ENCODE measurements at places on chromosomes 1 and 21.
A peak's percentile ranks its signal among the peaks of the same experiment; 100 is the strongest.

- no peak overlapping the region for H3K4me3 ChIP-seq
- H3K27ac ChIP-seq = no peak overlapping the region
- no peak for DNase-seq
- no peaks in the 10 kb centered on the region for H3K36me3 ChIP-seq
Observed at GRCh38 chr1:170707117-170707516, 43.2 kb downstream of the PRRX1 start.

DNA sequence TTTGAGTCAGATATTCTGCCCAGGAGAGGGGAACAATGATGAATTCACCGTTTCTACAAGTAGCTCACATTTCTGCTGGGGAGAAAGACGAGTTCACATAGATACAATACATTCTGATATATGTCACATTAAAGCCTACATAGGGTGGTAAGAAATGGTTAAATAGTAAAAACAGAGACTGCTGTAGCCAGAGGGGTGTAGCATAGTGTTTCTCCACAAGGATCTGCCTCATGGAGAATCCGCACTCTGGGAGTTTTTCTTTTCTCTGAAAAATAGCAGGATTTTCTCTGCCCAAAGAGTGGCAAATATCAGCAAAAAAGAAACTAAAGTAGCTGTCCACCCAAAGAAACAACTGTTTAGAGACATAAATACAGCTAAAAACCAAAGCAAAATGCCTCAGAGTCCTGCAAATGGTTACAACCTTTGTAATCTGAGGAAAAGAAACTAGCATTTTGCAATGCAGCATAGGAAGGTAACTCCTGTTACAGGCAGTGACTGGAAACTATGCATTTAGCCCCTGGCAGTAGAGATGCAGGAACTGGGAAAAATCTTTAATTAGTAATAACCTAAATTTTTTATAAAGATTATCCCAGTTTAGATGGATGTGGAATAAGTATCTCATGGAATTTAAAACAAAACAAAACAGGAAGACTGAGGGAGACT is 1126.7 kb upstream of the ADGRL2 start:
- H3K27ac ChIP-seq = no peak overlapping the region
- no peak overlapping the region for H3K4me3 ChIP-seq
- no peaks in the 10 kb centered on the region for H3K27me3 ChIP-seq
- no peaks in the 10 kb centered on the region for H3K36me3 ChIP-seq

- no peak overlapping the region for H3K27ac ChIP-seq
- no peaks in the 10 kb centered on the region for H3K27me3 ChIP-seq
- peaks cover 15% of the 10 kb centered on the region for H3K36me3 ChIP-seq
Observed at GRCh38 chr21:36030581-36031189, 29.6 kb downstream of the SETD4 start.

- 0 out of 3 replicates have a peak, but pooled peaks cover 5% of the 10 kb centered on the region for H3K36me3 ChIP-seq
- peak overlapping the region; percentile 82 for H3K4me3 ChIP-seq
- H3K27ac ChIP-seq = peak overlapping the region; percentile 74
- H3K4me1 ChIP-seq = peaks cover 51% of the 10 kb centered on the region
- H3K27me3 ChIP-seq = no peaks in the 10 kb centered on the region
- DNase-seq = no peak
Observed at GRCh38 chr1:230068952-230069684, 2.1 kb downstream of the GALNT2 start.

DNA sequence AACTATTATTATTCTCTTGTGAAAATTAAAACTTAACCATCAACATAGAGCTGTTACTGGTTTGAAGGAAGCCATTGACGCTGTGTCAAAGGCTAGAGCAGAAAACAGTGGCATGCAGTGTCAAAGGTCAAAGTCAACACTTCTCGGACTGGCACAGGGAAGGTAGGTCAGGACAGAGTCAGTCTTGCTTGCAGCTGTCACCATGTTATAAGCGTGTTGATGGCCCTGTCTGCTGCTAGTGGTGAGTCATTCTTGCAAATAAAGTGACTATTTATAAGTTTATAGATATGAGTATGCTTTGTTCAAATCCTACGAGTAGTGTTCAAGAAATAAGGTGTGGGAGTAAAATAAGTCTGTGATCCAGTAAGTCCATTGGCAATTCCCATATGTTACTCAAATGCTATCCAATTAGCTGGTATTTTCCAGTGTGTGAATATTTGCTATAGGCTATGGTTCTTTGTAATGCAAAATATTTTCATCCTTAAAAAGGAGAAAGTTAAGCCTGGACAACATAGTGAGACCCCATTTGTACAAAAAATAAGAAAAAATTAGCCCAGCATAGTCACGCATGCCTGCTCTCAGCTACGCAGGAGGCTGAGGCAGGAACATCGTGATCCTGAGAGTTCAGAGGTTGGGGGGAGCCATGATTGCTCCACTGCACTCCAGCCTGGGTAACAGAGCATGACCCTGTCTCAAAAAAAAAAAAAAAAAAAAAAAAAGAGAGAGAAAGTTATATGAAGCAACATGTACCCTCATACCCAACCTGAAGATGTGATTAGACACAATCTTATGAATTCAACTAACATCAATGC is 26.3 kb upstream of the TINAGL1 start:
- no peak overlapping the region for H3K27ac ChIP-seq
- no peaks in the 10 kb centered on the region for H3K36me3 ChIP-seq
- peaks cover 15% of the 10 kb centered on the region for H3K4me1 ChIP-seq
- DNase-seq = no peak
- no peaks in the 10 kb centered on the region for H3K27me3 ChIP-seq
- H3K4me3 ChIP-seq = no peak overlapping the region

DNA sequence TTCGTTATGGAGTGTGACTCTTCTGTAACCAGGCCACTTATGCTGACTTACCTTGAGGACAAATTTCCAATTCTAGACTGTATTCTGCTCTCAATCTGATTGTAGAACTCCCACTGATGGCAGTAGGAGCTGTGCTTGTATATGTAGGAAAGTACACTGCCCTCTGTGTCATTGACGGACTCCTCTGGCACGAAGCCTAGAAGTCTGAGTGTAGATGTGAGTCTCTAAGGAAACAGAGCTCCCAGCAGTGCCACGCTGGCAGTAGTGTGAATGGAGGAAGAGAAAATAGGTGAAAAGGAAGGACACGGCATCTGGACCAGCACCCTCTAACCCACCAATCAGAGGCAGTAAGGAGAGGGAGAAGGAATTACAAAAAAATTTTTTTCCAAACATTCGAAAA is 130.4 kb upstream of the ADGRL2 start:
- DNase-seq = no peak
- no peaks in the 10 kb centered on the region for H3K27me3 ChIP-seq
- H3K36me3 ChIP-seq = no peaks in the 10 kb centered on the region
- no peak overlapping the region for H3K4me3 ChIP-seq

- peaks cover 4% of the 10 kb centered on the region for H3K4me1 ChIP-seq
- H3K36me3 ChIP-seq = peaks cover 27% of the 10 kb centered on the region
- no peak overlapping the region for H3K4me3 ChIP-seq
Observed at GRCh38 chr1:54047384-54048305, 5.4 kb downstream of the TMEM59 start.

- H3K4me3 ChIP-seq = no peak overlapping the region
- H3K27ac ChIP-seq = no peak overlapping the region
- H3K4me1 ChIP-seq = peaks cover 2% of the 10 kb centered on the region
- H3K36me3 ChIP-seq = no peaks in the 10 kb centered on the region
- DNase-seq = no peak
Observed at GRCh38 chr1:244054924-244055263, 3.8 kb downstream of the ZBTB18 start.

GRCh38 chr21:29195981-29196669 is 65.7 kb downstream of the MAP3K7CL start:
- H3K4me1 ChIP-seq = no peaks in the 10 kb centered on the region
- no peak overlapping the region for H3K4me3 ChIP-seq
- H3K36me3 ChIP-seq = no peaks in the 10 kb centered on the region
- DNase-seq = peak; percentile 73
- no peak overlapping the region for H3K27ac ChIP-seq

GRCh38 chr1:227318853-227319607 is 738 bp upstream of the CDC42BPA start:
- no peaks in the 10 kb centered on the region for H3K36me3 ChIP-seq
- H3K4me3 ChIP-seq = peak overlapping the region; percentile 77
- peaks cover 15% of the 10 kb centered on the region for H3K4me1 ChIP-seq
- no peaks in the 10 kb centered on the region for H3K27me3 ChIP-seq
- peak overlapping the region; percentile 88 for H3K27ac ChIP-seq

- H3K27me3 ChIP-seq = peaks cover 60% of the 10 kb centered on the region
- H3K36me3 ChIP-seq = no peaks in the 10 kb centered on the region
- no peaks in the 10 kb centered on the region for H3K4me1 ChIP-seq
- H3K4me3 ChIP-seq = no peak overlapping the region
- H3K27ac ChIP-seq = no peak overlapping the region
Observed at GRCh38 chr1:7253988-7254587, 468.8 kb downstream of the CAMTA1 start.

GRCh38 chr21:44846485-44847260 is 26.8 kb downstream of the PTTG1IP start:
- peaks cover 15% of the 10 kb centered on the region for H3K4me1 ChIP-seq
- no peak overlapping the region for H3K27ac ChIP-seq
- peak; percentile 65 for DNase-seq
- H3K27me3 ChIP-seq = 0 out of 3 replicates have a peak, but pooled peaks cover 6% of the 10 kb centered on the region

GRCh38 chr1:27773826-27774445 is 917 bp downstream of the STX12 start:
- peak overlapping the region; percentile 63 for H3K27ac ChIP-seq
- peak overlapping the region; percentile 87 for H3K4me3 ChIP-seq
- H3K36me3 ChIP-seq = peaks cover 9% of the 10 kb centered on the region
- H3K27me3 ChIP-seq = no peaks in the 10 kb centered on the region
- no peak for DNase-seq
- H3K4me1 ChIP-seq = peaks cover 14% of the 10 kb centered on the region

DNA sequence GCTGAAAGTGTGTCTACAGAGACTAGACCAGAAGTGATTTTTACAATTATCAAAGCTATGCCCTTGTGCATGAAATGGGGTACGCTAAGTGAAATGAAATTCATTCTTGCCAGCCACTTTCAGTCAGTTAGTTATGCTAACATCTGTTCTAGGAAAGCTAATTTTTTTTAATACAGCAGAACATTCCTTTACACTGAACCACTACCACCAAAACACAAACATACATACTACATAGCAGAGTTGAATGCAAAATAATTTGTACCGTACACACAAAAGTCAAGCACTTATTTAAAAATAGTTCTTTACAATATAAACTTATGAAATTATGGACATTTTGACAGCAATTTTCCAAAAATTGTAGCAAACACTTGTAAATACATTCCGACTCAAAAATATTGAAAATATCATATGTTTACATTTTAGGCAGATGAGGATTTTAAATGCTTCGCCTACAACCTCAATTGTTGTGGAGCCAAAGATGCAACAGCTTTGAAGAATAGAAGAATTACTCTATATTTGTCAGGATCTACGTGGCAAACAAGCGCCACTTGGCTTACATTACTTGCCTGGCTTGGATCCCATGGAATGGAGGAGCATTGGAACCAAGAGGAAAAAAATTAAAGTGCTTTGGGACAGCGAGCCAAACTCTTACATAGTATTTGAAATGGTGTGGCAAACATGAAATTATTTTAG is 30.6 kb downstream of the WLS start:
- no peak overlapping the region for H3K27ac ChIP-seq
- DNase-seq = no peak
- no peaks in the 10 kb centered on the region for H3K36me3 ChIP-seq
- no peaks in the 10 kb centered on the region for H3K4me1 ChIP-seq

DNA sequence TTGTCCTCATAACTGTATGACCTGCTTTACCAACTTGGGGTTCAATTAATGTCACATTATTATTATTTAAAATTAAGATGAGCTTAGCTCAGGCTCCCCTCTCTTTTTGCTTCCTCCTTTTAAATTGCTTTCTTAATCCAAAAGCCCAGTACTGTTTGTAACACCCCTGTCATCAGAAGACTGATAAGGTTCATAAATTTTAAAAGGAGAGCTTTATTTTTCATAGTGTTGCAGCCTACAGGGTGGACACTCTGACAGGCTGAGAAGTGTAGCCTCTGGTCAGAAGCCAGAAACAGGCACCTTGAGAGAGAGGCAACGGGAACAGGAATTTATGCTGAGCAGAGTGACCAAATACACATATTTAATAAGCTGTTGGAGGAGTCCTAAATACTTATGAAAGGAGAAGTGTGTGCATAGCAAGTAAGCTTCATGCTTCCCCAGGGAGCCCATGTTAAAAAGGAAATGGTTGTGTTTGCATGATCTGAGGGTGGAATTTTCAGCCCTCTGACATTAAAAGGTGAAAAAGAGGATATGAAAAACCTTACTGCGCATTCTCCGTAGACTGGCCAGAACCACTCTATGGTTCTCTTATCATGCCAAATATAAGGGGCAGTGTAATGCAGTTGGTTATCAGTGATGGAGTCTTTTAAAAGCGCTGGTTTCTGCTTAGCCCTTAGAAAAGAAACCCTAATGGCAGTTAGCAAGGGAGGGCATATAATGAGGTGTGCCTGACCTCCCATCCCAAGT is 30.5 kb upstream of the FGGY start:
- DNase-seq = no peak
- no peaks in the 10 kb centered on the region for H3K36me3 ChIP-seq
- H3K27me3 ChIP-seq = 0 out of 2 replicates have a peak, but pooled peaks cover 4% of the 10 kb centered on the region
- H3K4me1 ChIP-seq = no peaks in the 10 kb centered on the region
- no peak overlapping the region for H3K27ac ChIP-seq
- no peak overlapping the region for H3K4me3 ChIP-seq

DNA sequence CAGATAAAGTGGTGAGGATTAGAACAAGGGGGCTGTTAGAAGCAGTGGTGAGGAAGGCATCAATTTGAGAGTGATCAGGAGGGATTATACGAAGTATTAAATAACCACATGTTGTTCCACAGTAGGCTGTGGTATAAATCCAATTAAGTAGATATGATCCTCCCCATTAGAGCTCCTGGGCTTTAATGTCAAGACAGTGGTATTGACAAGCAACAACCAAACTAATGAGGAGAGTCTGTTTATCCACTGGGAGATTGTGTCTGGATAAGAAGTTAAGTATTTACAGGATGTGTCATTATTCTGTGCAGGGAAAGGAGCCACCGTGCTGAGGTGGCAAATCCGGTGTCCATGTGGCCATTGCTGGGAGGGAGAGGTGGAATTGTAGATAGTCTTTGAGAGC is 5.8 kb downstream of the ACTN2 start:
- H3K36me3 ChIP-seq = no peaks in the 10 kb centered on the region
- no peaks in the 10 kb centered on the region for H3K4me1 ChIP-seq
- no peak for DNase-seq
- peaks cover 37% of the 10 kb centered on the region for H3K27me3 ChIP-seq
- H3K4me3 ChIP-seq = no peak overlapping the region

GRCh38 chr1:66360285-66360724 is 173.6 kb upstream of the SGIP1 start:
- H3K27me3 ChIP-seq = no peaks in the 10 kb centered on the region
- H3K27ac ChIP-seq = no peak overlapping the region
- no peak overlapping the region for H3K4me3 ChIP-seq
- DNase-seq = no peak

DNA sequence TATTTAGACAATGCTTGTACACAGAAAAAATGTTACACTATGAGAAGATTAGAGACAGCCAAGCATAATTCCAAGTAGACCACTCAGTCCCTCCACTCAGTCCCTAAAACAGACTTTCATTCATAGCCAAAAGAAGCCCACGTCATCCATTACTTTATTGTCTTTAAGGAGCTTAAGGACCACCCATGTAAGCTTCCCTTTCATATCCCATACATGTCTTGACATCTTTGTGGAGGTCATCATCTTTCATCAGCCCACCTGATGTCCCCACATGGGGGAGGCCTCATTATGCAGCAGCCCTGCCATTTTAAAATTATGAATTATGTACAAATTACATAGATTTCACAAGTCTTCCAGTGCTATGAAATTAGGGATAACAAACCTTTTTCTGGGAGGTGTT is 92.6 kb upstream of the PALMD start:
- DNase-seq = no peak
- no peak overlapping the region for H3K27ac ChIP-seq
- no peaks in the 10 kb centered on the region for H3K27me3 ChIP-seq
- H3K36me3 ChIP-seq = no peaks in the 10 kb centered on the region

All from K562 (cell line).